ENCODE measurements at places on chromosomes 16 and 17.

DNA sequence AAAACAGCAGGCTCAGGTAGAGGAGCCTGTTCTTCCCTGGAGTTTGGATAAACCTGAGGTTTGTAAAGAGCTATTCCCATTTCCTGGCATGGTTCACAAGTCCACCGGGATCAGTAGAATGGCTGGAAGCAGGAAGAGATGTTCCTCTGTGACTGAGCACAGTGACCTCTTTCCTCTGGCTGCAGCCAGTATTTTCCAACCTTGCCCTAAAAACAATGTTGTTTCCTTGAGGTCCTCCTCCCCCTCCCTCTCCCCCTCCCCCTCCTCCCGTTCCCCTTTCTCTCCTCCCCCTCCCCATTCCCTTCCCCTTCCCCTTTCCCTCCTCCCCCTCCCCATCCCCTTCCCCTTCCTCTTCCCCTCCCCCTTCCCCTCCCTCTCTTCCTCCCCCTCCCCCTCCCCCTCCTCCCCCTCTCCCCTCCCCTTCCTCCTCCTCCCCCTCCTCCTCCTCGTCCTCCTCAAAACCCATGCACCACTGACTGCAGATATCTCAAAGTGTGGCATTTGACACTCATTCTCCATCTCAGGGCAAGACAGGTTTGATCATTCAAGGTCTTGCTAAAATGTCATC is 58.9 kb upstream of the MON1B start:
- DNase-seq: no peak

GRCh38 chr16:12426122-12426521 is 377.6 kb downstream of the CPPED1 start:
- DNase-seq: no peak

GRCh38 chr16:88580371-88580770 is 10.2 kb downstream of the ZC3H18 start:
- DNase-seq: no peak

DNA sequence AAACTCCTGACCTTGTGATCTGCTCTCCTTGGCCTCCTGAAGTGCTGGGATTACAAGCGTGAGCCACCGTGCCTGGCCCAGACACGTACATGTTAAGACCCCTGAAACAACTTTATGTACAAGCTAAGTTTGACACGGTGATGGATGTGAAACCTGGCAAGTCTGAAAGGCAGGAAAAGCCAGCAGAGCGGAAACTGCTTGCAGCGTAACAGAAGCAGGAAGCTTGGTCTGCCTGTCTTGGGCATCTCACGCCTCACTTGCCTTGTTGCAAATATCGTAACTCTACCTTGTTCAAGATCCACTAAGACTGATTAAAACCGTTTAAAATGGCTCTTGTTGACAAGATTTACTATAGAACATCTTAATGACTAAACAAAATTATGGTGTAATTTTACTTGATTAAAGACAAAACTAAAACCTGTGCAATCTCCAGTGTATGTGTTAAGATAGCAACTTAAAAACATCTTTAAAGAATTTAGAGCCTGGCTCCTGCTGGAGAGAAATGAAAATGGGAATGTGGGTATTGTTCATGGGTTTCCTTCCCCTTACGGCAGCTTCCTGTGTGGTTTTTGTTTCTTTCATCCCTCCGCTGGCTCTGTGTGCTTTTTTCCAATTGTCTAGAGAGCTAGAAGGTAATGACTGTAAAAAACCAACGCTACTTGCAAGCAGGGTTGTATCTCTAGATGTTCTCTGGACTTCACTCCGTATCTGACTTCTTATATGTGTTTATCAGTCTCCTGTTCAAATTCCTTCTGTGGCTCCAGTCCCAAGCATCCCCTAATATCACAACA is 477.6 kb downstream of the XYLT1 start:
- no peak for DNase-seq

DNA sequence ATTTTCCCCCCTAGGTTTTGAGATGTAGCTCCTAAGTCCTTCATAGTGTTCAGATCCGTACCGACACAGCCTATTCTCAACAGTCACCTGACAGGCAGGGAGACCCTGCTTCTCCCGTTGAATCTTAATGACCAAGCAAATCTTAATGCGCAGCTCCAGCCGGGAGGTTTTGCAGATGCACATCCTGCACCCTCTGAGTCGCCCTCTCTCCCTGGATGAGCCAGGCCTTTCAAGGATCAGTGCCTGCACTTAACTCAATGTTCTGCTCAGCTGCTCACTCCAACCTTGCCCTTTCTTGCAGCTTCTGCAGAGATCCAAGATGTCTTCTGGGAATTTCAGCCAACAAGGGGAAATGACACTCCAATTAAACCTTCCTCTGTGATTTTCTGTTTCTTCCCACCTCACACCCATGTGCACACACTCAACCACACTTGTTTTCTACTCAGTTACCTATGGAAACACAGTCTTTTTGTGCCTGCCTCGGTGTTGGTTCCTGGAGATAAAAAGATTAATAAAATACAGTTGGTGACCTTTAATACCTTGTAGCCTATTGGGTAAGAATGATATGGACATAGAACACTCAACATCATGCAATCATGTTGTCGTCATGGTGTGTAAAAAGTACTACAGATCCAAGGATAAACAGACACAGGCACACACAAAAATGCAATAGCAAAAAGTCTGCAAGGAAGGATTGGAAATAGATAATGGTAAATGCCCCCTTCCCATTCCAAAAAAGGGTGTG is 76.9 kb upstream of the DYNLRB2 start:
- no peak for DNase-seq

DNA sequence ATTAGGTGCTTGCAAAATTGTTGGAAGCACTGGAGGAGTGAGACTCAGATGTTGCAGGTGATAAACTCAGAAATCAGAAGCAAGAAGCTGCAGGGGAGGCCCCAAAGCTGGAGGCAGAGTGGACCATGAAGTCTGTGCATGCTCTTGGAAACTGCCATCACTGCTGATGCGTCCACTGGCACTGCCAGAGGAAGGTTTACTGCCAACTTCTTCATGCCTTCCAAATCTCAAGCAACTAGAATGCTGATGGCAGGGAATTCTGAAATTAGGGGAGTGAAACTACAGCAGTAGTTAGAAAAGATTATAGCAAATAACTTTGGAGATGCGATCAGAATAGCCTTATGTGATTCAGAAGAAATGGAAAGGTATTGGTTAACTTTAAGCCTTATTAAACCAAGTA is 277.1 kb upstream of the SDK2 start:
- no peak for DNase-seq

DNA sequence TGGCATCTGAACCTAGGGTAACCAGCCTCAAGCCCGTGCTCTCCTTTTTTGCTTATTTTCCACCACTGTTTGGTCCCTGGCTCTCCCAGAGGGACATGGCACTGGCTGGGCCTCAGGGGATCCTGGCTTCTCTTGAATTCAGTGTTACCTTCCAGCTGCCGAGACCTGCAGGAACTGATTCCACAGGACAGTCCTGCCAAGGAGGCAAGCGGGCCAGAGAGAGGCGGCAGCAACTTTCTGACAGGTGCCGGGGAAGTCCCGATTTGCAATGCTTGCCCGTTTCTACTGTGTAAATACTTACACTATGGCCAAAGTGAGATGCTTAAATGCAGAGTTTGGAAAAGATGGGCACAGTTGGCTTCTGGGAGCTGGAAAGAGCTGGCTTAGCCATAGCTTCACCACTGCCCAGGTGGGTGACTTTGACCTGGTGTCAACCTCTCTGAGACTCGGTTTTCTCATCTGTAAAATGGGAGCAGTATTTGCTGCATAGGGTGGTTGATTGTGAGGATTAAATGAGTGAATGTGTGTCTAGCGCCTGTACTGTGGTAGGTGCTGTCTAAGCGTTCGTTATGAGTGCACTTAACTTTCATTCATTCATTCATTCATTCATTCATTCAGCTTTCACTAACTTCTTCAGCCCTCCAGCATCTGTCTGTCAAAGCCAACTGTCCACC is 124.9 kb downstream of the CMIP start:
- DNase-seq: no peak

DNA sequence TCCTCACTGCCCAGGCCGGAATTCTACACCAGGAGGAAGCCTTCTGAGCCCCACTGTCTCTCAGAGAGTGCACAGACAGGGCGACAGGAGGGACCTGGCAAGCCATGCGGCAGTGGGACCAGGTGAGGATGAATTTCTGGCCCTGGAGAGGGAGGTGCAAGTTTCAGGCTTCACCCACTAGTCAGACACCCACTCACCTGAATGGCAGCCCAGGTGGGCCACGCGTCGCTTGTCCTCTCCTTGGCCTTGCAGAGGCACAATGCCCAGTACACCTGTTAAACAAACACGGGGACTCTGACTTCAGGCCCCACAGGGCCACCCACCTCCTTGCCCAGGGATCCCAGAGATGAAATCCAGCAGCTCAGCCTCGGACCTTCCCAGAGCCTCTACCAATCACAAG is 4.2 kb downstream of the CORO7 start:
- DNase-seq: no peak

DNA sequence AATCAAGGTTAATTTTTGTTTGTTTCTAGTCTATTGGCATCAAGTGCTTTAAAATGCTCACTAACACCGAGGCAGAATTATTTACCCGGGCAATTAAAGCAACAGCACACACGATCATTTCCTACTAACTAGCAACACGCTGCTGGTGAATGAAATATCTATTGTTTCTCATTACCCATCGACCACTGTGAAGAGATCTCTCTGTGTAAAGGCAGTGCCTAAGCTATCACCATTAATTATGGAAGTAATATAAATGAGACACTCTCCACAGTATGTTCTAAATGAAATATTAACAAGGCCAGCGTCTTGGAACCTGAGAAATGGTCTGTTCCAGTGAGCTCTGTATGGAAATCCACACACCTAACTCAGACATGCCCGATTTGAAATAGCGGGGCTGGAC is 397.6 kb downstream of the MAF start:
- no peak for DNase-seq

DNA sequence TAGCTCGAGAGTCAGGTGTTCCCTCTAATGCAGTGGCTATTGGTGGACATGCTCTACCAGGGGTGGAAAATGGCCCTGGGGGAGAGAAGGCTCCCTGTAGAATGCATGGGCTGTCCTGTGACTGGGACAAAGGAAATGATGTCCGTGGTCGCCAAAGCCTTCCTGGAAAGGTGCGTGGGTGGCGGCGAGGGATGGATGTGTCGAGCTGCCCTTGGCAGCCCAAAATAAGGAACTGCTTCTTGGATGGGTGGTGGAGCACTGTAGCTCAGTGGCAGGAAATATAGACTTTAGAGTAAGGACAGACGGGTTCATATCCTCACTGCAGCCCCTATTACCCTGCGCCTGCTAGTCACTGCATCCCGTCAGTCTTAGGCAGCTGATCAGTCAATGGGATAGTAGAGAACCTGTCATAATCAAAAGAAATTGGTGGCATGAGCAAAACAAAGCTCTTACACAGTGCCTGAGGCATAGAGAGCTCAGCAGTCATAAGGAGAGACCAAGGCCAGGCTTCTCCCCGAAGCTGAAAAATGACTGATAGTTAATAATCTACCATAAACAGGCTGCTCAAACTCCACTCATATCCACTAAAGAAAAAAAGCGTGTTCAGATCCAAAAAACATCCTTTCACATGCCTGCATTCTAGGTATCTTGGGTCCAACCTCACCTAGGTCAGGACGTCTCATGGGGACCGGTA is 123.5 kb upstream of the PLCG2 start:
- DNase-seq: no peak

- no peak for DNase-seq
These were observed 1.3 kb upstream of the CPSF4L start for GRCh38 chr17:73262676-73263642.

GRCh38 chr16:27322858-27323780 is 9.3 kb downstream of the IL4R start:
- DNase-seq: no peak

DNA sequence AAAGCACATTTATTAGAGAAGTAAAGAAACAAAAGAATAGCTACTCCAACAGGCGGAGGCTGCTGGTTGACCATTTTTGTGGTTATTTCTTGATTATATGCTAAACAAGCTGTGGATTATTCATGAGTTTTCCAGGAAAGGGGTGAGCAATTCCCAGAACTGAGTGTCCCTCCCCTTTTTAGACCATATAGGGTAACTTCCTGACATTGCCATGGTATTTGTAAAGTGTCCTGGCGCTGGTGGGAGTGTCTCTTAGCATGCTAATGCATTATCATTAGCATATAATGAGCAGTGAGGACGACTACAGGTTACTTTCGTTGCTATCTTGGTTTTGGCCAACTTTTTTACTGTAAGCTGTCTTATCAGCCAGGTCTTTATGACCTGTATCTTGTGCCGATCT is 12.2 kb upstream of the HS3ST4 start:
- DNase-seq: no peak

DNA sequence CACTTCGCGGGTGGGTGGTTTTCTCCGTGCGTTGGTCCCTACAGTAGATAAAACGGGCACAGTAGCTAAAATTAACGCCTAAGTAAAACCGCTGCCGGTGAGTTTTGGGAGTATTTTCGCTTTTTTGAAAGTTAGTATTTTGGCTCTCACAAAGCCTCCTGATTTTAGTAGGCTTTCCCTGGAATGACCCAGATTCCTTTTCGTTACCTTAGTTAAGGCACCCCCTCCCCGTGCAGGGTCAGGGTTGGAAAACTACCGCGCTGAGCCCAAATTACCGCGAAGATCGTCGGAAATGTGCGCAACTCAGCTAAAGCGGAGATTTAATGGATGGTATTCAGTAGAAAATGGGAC is 28.3 kb upstream of the ST6GALNAC1 start:
- DNase-seq: no peak

GRCh38 chr16:90077757-90078578 is 837 bp upstream of the PRDM7 start:
- DNase-seq: no peak

DNA sequence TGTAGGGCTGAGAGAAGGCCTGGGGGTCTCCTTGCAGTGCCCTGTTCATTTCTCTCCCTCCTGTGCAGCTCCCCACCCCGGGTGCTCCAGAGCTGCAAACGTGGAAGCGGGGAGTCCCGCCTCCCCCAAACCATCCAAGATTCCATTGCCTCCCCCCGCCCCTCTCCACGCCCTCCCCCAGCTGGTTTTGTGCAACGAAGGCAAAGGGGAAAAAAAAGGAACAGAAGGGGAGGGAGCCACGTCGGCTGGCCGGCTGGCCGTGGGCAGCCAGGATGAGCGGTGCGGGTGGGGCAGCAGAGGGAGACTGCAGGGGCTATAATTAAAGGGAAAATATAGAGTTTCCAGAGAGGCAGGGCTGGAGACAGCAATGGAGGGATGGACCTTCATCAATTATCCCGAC is 1.7 kb upstream of the COL1A1 start:
- DNase-seq: no peak

GRCh38 chr17:69480245-69480644 is 65.7 kb downstream of the MAP2K6 start:
- no peak for DNase-seq

GRCh38 chr17:77188084-77189066 is 47.6 kb downstream of the SEC14L1 start:
- DNase-seq: no peak

GRCh38 chr16:19833581-19833980 is 51.1 kb downstream of the GPRC5B start:
- DNase-seq: no peak

DNA sequence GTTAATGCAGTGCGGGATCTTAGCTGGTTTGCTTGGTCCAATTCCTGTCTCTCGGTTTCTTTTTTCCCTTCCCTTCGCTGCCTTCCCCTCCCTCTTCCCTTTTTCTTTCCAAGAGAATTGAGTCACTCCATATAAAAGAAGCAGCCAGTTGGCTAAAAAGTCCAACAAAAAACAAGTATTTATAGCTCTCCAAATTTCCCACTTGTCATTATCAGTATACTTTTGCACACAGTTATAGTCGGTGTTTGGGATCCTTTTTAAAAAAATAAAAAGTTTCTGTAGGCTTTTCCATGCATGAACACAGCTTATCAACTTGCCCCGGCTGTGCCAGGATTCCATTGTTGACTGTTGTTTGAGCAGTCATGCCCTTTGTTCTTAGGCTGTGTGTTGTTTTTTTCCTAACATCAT is 24.9 kb downstream of the HMOX2 start:
- DNase-seq: no peak

Data from AG04450 (cell line).